ENCODE measurements at places on chromosomes 1 and 21.

DNA sequence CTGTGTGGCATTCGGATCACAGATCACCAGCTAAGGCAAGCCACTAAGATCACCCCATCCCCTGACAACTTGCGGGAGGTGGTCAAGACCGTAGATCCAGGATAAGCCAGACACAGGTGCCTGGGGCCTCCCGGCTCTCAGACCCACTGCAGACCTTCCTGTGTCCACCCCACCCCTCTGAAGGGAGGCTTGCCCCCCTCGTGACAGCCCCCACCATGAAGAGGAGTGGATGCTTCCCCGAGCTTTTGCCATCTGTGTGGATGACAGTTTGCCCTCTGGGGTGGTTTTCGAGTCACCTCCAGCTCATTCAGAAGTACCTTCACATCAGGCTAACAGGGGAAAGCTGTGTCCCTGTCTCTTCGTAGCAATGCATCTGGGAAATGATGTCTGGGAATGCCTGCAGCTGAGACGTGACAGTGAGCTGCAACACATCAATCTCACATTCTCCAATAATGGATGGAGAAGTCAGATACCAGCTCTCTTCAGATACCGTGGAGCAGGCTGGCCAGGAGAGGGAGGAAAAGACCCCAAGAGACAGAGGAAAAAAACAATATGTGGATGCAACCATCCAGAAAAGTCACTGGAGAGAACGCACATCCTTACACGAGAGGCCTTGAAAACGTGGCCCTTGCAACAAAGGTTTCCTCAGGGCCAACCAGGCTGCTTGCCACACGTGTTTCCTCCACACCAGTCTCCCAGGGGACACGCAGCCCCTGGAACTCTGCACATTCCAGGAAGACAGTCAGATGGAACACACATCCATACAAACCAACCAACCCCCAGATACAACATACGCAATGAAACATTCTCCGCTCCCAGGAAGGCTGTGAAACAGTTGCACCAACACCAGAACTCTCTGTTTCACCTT is 20.4 kb upstream of the FHAD1 start:
- DNase-seq, result no peak

DNA sequence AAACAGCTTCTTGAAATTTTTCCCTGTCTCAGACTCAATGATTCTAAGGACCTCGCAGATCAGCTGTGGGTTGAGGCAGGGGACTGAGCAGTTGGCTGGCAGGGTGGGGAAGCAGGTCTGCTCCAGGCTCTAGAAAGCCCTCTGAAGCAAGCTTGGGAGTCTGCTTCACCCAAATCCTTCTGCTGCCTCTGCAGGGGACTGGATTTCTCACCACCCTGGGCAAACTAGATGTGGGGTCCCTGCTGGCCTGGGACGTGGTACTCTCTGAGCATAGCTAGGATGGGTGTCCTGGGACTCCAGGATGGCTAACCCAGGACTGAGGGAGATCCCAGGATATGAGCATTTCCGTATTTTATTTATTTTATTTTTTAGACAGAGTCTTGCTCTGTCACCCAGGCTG is 89.3 kb downstream of the LAMC2 start:
- no peak for DNase-seq

GRCh38 chr1:220572416-220572815 is 44.5 kb downstream of the MARK1 start:
- DNase-seq, result no peak

GRCh38 chr1:51950701-51951100 is 39.8 kb downstream of the RAB3B start:
- no peak for DNase-seq

DNA sequence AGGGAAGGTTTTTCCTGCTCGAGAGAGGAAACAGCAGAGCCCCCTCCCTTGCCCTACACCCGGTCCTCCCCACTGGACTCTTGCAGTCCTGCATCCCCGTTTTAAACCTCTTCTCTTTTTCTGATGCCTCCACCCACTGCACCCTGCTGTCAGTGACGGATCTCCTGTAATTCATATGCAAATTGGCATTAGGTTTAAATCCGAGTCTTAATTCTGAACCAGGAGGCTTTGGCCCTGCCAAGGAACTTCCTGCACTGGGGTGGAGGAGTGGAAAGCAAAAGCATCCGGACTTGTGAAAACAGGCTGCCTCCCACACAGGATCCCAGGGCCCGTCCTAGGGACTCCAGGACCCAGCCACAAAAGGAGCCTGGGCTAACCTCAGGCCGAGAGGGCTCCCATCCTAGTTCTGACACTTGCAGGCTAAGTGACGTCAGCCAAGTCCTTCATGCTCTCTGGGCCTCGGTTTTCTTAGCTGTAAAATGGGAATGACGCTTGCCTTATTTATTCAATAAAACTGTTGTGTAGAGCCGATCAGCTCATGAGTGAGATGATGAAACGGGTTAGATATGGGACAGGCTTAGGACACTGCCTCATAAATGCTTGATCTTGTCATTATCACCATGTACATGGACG is 613.3 kb downstream of the AJAP1 start:
- DNase-seq, result no peak

Data from GM13977 (cell line).